ENCODE measurements at places on chromosomes 11 and 22. TPM values are rescaled to one million over a fixed set of nuclear protein-coding genes. Genes with fewer than 3 reads are reported as not detected.

Gene PRODH
- total RNA-seq: 1.7 TPM

Gene OR5AP2
- total RNA-seq: not detected

DNA sequence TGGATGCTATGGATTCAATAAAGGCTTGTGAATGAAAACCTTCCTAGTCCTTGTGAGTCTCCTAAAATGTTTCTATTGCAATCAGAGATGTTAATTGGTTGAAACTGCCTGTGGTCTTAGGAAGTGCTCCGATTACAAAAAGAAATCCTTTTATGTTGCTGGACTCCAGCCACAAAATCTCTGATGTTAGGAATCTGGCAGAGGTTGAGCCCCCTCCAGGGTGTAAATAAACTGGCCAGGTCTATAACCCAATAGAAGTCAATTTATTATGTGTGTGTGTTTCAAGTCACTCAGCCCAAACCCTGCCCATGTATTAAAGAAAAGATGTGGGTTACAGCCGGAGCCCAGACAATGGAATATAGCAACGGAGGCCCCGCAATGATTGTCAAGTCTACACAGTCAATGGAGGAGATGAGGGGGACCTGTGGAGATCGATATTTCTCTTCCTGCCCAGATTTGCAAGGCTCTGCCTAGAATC is 218.1 kb upstream of the SORL1-AS1 start:
- no peak for DNase-seq

- no peak for DNase-seq
These were observed 347.3 kb downstream of the SOX6 start for GRCh38 chr11:16009021-16009420.

Gene LMF2
- 66.2 TPM for total RNA-seq

Gene OR6A2
- 0.34 TPM for total RNA-seq

DNA sequence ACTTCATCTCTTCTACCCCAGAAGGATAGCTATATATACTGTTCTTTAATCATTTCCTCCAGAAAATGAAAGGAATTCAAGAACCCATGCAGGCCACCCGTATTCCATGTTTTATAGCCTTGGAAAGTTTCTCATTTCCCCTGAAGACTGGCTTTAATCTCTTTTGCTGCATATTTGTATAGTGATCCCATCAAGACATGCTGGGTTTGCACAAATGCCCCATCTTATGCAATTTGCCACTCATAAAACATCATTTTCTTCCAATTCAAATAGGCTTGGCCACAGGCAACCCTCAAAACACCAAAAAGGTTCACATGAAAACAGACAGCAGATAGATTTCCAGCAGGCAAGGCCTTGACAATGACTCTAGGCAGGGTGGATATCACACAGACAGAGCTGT is 28.3 kb upstream of the APOA1 start:
- no peak for DNase-seq

DNA sequence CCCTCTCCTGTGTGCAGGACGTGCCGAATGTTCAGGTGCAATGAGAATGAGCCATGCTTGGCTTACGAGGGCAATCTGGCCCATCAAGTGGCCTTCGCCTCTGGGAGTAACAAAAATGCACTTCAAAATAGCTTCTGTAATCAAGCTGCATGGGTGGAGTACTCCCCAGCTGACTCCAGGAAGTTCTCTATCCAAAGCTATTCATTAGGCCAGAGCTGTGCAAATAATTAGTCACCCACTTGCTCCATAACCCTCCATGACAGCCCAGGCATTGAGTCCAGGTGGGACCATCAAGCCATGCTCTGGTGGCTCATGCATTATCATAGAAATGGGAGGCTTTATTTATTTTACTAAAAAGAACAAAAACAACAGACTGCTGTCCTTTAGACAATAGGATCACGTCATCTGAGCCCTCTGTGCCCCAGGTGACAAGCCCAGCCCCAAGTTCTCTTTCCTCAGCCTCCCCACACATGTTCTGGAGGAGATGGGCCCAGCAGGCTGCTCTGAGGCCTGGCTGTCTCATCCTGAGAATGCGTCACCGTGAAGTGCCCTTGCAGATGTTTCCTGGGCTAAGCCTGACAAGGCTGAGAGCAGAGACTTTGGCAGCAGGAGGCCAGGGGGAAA is 244.7 kb downstream of the ETS1 start:
- DNase-seq: no peak

- DNase-seq: no peak
These were observed 13.5 kb downstream of the PIK3IP1 start for GRCh38 chr22:31278626-31279326.

- peak; percentile 86 for DNase-seq
These were observed at the start of gene NFRKB for GRCh38 chr11:129895126-129896041. TSS of gene NFRKB (minus strand) at chr11:129895578. CDS start at chr11:129892849, 2,729 bp downstream.

DNA sequence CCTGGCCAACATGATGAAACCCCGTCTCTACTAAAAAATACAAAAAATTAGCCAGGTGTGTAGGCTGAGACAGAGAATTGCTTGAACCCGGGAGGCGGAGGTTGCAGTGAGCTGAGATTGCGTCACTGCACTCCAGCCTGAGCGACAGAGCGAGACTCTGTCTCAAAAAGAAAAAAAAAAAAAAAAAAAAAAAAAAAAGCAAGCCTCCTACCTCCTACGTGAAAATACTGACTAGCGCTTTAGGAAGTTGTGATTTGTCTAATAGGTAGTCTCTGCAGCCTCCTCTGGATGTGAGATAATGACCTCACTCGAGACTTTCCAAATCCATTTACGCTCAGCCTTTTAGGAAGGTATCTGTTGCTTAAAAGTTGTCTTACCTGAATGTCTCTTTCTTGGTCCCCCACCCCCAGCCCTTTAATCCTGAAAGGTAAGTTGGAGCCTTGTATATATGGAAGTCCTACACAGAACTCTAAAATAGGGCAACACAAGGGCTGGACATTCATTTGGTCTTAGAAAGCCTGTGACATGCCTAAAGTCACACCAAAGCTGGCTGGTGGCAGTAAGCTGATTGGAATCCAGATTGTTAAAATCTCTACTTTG is 5.5 kb downstream of the SEPTIN3 start:
- no peak for DNase-seq

Gene MPEG1
- total RNA-seq: not detected

Gene VSIG2
- 0.25 TPM for total RNA-seq

Gene ZW10
- 18.7 TPM for total RNA-seq

DNA sequence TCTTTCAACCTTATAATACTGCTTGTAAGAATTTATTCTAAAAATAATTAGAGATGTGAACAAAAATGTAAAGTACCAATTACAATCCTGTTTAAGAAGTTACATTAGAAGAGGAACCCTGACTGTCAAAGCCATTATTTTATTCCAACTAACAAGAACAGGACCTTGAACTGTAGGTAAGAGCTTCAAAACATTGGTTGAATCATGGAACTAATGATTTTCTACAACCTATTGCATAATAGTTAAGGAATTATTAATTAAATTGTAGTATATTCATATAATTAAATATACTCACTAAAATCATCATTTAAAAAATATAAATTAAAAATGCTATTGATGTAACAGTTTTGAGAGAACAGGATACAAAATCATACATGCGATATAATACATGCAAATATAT is 649.4 kb upstream of the KIRREL3 start:
- DNase-seq: no peak

DNA sequence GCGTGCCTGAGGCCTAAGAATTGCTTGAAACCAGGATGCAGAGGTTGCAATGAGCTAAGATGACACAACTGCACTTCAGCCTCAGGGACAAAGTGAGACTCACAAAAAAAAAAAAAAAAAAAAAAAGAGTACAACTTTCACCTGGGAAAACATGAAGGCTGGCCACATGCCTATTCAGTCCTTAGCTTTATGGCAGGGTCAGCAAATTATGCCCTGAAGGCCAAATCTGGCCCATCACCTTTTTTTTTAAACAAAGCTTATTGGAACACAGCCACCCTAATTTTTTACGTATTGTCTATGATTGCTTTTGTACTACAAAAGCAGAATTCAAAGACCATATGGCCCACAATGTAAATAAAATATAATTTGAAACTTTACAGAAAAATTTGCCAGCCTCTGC is 8.2 kb downstream of the FSHB start:
- no peak for DNase-seq

Gene CHEK1
- total RNA-seq: 24.7 TPM

Gene SLC5A12
- total RNA-seq: 4.6 TPM

- no peak for DNase-seq
These were observed 129.9 kb downstream of the KCNC1 start for GRCh38 chr11:17864478-17864941.

Gene ACRV1
- total RNA-seq: not detected

DNA sequence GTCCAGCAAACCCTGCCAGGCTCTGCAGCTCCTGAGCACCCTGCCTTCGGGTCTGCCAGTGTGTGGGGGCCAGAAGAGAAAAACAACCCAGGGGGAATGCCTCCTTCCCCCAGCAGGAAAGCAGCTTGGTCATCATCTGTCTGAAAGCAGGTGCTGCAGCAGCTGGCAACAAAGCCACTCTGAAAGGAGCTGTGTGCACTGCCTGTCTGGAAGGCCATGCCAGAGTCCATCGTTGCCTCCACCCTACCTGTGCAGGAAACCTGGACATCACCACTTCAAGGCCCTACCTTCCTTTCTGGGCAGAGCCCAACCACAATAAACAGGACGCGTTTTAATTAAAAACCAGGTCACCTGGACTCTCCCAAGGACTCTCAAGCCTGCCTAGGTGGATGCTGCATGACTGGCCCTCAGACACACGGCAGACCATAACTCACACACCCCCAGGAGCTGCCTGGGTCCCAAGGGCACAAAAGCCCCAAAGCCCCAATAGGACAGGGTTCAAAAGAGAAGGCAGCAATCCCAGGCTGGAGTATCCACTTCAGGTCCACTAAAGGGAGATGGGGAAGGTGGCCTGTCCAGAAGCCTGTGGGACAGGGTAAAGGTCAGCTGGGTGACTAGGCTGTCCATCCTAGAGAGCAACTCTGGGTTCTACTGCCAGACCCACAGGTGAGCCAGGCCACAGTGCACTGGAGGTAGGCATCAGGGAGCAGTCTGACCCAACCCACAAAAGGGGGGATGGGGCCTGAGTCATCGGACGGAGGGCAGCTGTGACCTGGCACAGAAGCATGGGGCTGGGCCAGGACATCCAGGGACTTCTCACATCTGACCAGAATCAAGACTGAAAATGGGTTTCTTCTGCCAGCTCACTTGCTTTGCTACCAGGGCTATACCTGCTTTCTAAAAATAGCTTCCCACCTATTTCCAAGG is 6.1 kb downstream of the GNB1L start:
- no peak for DNase-seq

Gene MMP1
- not detected for total RNA-seq

Gene FGF4
- not detected for total RNA-seq

DNA sequence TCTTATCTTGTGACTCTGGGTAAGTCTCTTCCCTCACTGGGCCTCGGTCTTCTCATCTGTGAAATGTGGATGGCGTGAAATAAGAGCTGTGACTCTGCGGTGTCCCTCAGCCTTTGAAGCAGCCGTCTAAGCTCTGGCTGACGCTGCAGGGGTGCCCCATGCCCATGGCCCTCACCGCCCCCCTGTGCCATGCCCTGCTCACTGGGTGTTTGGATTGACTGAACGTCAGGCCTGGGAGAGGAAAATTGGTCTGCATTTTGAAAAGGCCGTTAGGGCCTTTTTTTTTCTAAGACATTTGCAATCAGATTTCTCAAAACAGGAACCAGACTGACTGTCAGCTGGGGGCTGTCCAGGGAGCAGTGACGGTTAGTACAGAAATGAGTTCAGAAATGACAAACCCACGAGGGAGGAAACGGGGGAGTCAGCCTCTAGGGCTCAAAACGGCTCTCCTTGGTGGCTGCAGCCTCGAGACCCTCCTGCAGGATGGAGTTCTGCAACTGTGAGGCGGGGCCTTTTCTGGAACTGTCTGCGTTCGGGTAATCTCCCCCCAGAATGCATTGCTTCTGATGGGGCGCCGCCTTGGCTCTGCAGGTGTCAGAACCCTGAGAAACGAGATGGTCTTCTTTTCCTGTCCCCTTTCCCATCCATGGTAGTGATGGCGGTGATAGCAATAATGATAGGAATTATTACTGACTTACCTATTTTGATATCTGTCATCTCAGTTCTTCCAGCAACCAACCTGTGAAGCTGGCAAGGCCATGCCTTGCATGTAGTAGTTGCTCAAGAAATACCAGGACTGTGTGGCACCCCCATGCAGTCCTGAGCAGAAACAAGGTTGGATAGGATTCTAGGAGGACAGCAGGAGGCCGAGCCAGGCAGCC is 2.0 kb downstream of the GRK2 start:
- no peak for DNase-seq

DNA sequence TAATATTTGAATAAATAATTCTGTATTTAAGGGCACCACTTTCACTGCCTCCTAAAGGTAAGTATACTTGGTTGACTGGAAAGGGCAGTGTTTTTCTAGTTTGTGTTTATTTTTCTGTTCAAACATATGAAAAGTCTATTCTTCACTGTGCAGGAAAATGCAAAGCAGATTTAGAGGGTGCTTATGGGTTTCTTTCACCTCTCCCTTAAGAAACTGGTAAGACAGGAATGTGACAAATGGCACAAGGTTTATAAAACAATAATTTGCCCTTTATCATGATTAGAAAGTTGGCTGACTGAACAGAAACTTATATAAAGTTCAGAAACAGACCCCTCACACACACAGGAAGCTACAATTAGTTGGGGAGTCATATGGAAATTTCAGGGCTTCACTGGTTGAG is 60.6 kb downstream of the PLEKHA7 start:
- no peak for DNase-seq

DNA sequence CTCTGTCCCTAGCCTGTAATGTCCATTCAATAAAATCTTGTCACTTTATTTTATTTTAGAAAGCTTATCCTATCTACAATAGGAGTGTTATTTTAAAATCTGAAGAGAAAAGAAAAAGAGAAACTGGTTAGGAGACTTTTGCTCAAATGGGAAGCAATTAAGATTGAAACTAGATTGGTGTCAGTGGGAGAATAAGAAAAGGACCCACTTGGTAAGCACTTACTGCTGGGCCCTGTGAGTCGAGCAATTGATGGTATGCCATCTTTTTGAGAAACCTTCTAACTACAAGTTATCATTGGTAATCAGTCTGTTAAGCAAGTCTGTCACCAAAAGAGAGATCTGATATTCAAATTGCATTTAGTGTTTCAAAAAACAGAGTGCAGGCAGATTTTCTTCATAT is 258.4 kb downstream of the GRM5 start:
- no peak for DNase-seq

Gene VWCE
- 8.2 TPM for total RNA-seq

- no peak for DNase-seq
These were observed 99.1 kb upstream of the ANO1 start for GRCh38 chr11:69978841-69979614.

DNA sequence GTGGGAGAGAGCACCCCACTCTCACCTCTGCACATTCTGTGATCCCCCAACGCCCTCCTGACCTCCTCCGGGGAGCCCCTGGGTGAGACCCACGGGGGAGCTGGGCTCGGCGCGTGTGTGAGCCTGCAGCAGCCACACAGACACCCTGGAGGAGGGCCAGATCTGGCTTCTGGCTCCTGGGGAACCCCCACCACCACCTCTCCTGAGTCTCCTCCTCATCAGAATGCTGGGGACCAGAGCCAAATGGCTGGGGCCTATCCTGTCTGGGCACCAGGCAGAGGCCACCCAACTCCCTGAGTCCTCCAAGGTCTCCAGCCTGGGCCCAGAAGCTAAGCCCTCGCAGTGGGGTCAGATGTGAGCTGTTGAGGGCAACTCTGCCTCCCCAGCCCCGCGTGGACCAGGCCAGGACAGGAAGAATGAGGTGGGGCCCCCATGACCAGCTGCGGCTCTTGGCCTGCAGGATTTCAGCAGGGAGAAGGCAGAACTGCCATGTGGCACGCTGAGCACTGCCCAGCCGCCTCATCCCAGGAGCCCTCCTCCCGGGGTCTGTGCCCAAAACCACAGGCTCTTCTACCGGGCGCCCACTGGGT is 5.5 kb upstream of the PIM3 start:
- DNase-seq: no peak

GRCh38 chr22:33894036-33894435 is 26.2 kb downstream of the LARGE1 start:
- DNase-seq: no peak

Gene POU2AF3
- total RNA-seq: 4.1 TPM

GRCh38 chr22:22618448-22618847 is 26.0 kb upstream of the GGTLC2 start:
- DNase-seq: no peak
